ENCODE measurements at places on chromosomes 1 and 21.

- no peak for DNase-seq
- no peaks in the 10 kb centered on the region for H3K27me3 ChIP-seq
- H3K4me1 ChIP-seq = peaks cover 31% of the 10 kb centered on the region
- no peak overlapping the region for H3K4me3 ChIP-seq
- H3K27ac ChIP-seq = no peak overlapping the region
Observed at GRCh38 chr1:97907886-97908285, 12.9 kb downstream of the DPYD start.

DNA sequence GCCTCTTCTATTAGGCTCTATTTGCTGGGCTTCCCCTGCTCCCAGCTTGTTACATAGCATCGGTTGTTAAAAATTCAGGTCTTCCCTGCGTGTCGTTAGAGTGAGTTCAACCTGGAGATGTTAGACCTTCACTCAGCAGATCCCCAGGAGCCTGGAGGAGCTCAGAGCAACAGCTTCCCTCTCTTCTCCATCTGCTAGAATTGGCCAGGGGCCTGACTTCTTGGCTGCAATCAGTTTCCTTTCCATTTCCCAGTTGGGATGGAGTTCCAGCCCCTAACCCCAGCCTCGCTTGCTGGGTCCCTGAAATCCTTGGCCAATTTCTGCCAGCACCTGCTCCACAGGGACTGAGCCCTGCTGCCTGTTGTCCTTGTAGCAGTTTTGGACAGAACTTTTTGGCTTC is 55.9 kb downstream of the MT1HL1 start:
- H3K27ac ChIP-seq = no peak overlapping the region
- no peaks in the 10 kb centered on the region for H3K36me3 ChIP-seq
- DNase-seq = no peak
- H3K4me3 ChIP-seq = no peak overlapping the region
- H3K27me3 ChIP-seq = no peaks in the 10 kb centered on the region

DNA sequence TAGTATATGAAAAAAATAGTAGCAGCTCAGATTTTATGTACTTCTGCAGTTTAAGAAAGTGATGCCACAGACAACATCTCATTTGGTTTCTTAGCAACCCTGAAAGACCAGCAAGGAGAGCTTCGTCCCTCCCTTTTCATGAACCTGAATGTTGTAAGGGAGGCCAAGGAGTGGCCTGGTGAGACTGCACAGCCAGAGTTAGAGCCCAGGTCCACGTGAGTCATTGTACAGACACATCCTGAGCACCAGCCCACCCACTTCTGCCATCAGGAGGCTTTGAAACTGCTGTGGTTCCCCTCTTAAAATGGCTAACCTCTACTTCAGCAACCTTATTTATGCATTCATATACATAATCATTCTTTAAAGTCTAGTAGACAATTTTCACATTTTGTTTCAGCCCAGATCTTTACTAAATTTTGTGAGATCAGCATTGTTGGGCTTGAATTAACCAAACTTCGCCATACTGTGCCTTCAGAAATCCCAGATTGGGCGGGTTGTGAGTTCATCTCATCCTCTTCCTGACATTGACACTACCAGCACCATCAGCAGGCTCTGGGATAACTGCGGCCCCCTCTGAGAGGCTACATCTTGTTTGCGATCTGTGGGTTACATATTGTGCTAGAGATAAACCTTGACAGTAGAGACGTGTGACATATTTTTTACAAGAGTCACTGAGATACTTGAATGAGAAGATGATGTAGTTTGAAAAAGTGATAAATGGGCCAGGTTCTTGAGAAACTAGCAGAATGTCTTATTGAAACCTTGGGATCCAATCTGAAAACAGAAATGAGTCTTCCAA is 106.7 kb downstream of the CAMTA1 start:
- H3K27me3 ChIP-seq = no peaks in the 10 kb centered on the region
- H3K36me3 ChIP-seq = no peaks in the 10 kb centered on the region
- no peak overlapping the region for H3K27ac ChIP-seq
- H3K4me1 ChIP-seq = no peaks in the 10 kb centered on the region
- DNase-seq = no peak

DNA sequence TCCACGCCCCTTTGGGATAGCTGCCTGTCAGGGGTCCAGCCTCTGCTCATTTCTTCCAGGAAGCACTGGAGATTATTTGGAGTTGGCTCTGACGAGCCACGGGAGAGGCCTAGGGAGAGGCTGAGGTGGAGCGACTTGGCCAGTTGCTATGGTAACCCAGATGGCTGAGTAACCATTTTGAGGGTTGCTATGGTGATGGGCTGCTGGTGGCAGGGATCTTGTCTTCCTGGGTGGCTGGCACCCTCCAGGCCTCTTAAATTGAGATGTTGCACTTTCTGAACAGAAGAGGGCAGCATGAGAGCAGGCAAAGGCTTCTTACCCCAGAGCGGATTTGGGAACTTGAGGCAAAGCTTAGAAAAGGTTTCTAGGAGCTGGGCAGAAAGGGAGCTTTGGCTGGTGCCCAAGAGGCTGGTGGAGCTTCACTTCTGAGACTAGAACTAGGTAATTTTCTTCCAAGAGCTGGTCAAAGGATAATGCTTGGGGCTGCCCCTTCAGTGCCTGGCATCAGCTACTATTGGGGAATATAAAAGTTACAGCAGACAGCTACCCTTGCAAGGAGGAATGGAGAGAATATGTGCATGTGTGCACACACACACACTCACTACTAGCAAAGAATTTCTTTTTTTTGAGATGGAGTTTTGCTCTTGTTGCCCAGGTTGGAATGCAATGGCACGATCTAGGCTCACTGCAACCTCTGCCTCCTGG is 72.5 kb downstream of the NDUFS5 start:
- H3K27me3 ChIP-seq = no peaks in the 10 kb centered on the region
- H3K4me3 ChIP-seq = no peak overlapping the region
- no peak overlapping the region for H3K27ac ChIP-seq

GRCh38 chr1:204360314-204360713 is 585 bp upstream of the PLEKHA6 start:
- H3K27me3 ChIP-seq = no peaks in the 10 kb centered on the region
- no peak for DNase-seq
- peaks cover 55% of the 10 kb centered on the region for H3K4me1 ChIP-seq
- peak overlapping the region; percentile 4 for H3K4me3 ChIP-seq
- no peaks in the 10 kb centered on the region for H3K36me3 ChIP-seq

DNA sequence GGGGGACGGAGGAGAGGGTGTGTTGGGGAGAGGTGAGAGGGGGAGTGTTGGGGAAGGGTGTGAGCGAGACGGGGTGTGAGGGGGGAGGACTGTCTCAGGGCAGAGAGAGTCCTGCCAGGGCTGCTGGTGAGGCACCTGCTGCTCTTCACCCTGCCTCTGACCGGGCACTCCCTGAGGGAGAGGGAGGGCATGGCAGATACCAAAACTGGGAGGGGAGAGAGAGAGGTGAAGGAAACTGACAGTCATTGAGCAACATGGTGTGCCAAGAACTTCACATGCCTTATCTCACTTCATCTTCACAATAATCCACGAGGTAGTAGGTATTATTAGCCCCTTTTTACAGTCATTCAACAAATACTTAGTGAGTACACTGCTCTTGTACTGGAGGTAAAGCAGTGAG is 61.3 kb upstream of the ARTN start:
- no peak overlapping the region for H3K4me3 ChIP-seq
- H3K4me1 ChIP-seq = no peaks in the 10 kb centered on the region
- DNase-seq = no peak
- H3K27me3 ChIP-seq = no peaks in the 10 kb centered on the region
- H3K27ac ChIP-seq = no peak overlapping the region

DNA sequence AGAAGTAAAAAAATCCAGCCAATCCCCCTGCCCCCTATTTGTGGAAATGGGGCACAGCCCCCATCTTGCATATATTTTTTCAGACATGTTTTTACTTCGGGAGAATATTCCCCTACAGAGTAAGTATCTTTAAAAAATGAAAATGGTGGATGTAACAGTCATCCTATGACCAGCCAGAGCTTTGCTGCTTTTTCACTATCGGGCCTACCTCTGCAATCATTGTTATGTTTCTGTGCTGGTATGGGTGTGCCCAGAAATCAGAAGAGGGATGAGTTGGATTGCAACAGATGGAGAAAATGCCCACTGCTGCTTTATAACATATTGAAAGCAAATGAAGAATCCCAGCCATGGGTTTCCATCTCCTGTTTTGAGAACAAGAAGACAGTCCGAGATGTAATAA is 2.9 kb downstream of the CD247 start:
- no peaks in the 10 kb centered on the region for H3K27me3 ChIP-seq
- H3K4me1 ChIP-seq = no peaks in the 10 kb centered on the region
- DNase-seq = no peak
- no peak overlapping the region for H3K27ac ChIP-seq
- H3K4me3 ChIP-seq = no peak overlapping the region

DNA sequence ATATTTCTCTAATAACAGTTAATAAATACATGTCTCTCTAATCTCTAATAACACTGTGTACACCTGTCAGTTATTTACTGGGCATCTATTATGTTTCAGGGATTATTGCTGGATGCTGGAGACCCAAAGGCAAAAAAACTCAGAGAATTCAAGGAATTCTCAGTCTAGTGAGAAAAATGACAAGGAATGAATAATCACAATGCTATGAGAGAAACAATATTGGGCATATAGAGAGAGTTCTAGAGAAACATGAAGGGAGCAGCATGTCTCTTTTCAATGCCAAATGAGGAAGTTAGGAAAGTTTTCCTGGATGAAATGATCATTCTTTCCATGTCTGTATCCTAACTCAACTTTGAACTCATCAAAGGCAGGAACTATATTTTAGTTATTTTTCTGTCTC is 82.8 kb downstream of the TNFSF18 start:
- no peak overlapping the region for H3K4me3 ChIP-seq
- H3K27me3 ChIP-seq = no peaks in the 10 kb centered on the region
- no peak for DNase-seq
- peak overlapping the region; percentile 7 for H3K27ac ChIP-seq

- DNase-seq = no peak
- no peaks in the 10 kb centered on the region for H3K4me1 ChIP-seq
- H3K4me3 ChIP-seq = no peak overlapping the region
- H3K27ac ChIP-seq = no peak overlapping the region
- no peaks in the 10 kb centered on the region for H3K36me3 ChIP-seq
Observed at GRCh38 chr1:204326771-204327300, 32.9 kb downstream of the PLEKHA6 start.

GRCh38 chr1:63326106-63326472 is 3.7 kb downstream of the FOXD3 start:
- no peaks in the 10 kb centered on the region for H3K4me1 ChIP-seq
- DNase-seq = no peak
- no peak overlapping the region for H3K4me3 ChIP-seq
- H3K27ac ChIP-seq = no peak overlapping the region

DNA sequence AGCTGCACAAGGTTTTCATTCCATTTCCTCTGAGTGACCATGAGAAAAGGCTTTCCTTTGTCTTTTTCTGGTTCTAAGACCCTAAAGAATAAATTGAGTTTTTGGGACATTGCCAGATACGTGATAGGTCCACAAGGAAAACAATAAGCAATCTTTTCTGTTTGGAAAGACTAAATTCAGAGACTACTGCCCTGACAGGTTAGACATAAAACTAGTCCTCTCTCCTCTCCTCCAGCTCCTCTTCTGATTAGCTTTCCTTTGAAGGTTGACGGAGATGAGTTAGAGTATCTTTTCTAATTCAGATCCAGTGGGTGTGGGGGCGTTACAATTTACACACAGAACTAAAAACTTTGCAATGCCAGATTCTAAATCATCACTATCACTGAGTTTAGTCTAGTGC is 57.8 kb upstream of the C1orf53 start:
- H3K36me3 ChIP-seq = no peaks in the 10 kb centered on the region
- DNase-seq = no peak
- H3K4me1 ChIP-seq = no peaks in the 10 kb centered on the region
- H3K27me3 ChIP-seq = no peaks in the 10 kb centered on the region
- H3K4me3 ChIP-seq = no peak overlapping the region

DNA sequence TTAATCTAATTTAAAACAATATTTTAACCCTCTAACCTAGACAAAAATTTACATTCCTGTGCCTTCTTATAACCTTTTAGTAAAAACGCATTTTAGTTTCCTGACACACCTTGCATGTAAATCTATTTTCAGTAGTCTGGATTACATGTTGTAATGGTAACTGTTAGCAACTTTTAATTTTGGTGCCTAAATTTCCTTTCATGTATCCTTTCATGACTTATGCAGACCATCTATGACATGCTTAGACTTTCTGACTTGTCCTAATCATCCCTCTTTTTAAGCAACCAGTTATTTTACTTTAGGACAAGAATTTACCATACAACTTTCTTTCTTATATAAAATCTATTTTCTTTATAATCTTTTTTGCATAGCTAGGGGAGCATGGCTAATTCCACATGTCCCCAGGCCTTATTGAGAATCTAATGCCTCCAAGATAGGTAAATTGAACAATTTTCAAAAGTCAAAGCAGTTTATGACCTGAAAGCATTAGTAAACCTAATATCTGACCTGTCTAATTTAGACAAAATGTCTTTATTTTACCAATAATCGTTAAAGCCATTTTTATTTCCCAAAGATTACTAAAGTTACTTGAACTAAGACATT is 57.5 kb upstream of the IL12RB2 start:
- no peak overlapping the region for H3K4me3 ChIP-seq
- no peaks in the 10 kb centered on the region for H3K4me1 ChIP-seq
- H3K27me3 ChIP-seq = no peaks in the 10 kb centered on the region
- H3K27ac ChIP-seq = no peak overlapping the region

DNA sequence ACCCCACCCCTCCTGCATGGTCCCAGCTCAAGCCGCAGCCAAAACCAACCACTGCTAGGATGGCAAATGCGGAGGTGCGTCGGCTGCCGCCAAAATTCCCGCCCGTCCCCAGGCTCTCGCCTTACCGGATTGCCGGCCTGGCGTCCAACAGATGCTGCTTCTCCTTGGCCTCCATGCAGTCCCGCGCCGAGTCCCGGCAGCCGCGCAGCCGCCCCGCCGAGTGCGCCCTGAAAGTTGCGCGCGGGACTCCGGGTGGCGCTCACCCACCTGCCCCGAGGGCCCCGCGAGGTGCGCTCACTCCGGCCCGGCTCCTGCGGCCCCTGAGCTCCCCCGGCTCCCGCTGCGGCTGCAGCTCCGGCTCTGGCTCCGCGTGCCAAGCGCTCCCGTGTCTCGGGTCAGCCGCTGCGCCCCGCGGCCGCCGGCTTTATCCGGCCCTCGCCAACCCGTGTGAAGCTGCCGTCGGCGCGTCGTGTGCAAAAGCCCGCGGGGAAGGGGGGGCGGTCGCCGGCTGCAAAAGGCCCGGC is at the start of gene SLC30A2:
SLC30A2 (minus strand) TSS at position 397 of the 524 bp plus-strand sequence; CDS start at position 175, 222 bp downstream.
- no peak within 1 kb of the TSS for H3K27ac ChIP-seq
- H3K4me3 ChIP-seq = no peak within 1 kb of the TSS
- H3K4me1 ChIP-seq = no peaks in the 10 kb centered on the region

DNA sequence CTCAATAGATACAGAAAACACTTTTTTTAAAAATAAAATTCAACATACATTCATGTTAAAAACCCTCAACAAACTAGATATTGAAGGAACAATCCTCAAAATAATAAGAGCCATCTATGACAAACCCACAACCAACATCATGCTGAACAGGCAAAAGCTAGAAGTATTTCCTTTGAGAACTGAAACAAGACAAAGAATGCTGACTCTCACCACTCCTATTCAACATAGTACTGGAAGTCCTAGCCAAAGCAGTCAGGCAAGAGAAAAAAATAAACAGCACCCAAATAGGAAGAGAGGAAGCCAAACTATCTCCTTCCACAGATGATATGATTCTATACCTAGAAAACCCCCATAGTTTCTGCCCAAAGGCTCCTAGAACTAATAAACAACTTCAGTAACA is 46.2 kb upstream of the IVNS1ABP start:
- no peaks in the 10 kb centered on the region for H3K36me3 ChIP-seq
- peaks cover 21% of the 10 kb centered on the region for H3K4me1 ChIP-seq
- H3K27me3 ChIP-seq = no peaks in the 10 kb centered on the region
- H3K4me3 ChIP-seq = no peak overlapping the region
- DNase-seq = no peak

GRCh38 chr1:211928290-211928801 is 97.8 kb upstream of the LPGAT1 start:
- H3K4me1 ChIP-seq = no peaks in the 10 kb centered on the region
- H3K27ac ChIP-seq = no peak overlapping the region
- H3K27me3 ChIP-seq = no peaks in the 10 kb centered on the region
- H3K4me3 ChIP-seq = no peak overlapping the region
